GM04504 (cell line): ENCODE measurements at places on chromosomes 5 and 9.

GRCh38 chr5:132612846-132613245 is 45.1 kb upstream of the IL13 start:
- no peak for DNase-seq

GRCh38 chr9:126623314-126623666 is 9.6 kb downstream of the LMX1B start:
- no peak for DNase-seq

- DNase-seq = no peak
Observed at GRCh38 chr5:50995285-50995942, 329.0 kb downstream of the PARP8 start.

- no peak for DNase-seq
Observed at GRCh38 chr9:128689820-128690683, 1.0 kb downstream of the SET start.

- DNase-seq = no peak
Observed at GRCh38 chr9:35470894-35471293, 19.0 kb upstream of the RUSC2 start.

DNA sequence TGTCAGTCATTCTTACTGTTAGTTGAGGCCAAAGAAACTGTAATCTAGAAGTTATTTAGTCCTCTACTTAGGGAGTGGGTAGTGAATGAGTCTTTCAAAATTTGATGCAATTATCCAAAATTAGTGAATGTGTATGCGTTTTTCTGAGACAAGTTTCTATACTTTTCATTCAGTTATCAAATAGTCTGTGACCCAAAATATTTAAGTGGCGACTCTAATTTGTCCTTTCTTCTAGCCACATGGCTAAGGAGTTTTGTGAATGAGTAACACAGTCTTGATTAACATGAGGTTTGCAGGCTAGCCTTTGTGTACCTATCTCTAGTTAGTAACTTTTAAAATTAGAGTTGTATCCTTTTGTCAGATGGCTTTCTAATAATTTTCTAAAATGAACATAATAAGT is 45.6 kb downstream of the COMMD10 start:
- no peak for DNase-seq

DNA sequence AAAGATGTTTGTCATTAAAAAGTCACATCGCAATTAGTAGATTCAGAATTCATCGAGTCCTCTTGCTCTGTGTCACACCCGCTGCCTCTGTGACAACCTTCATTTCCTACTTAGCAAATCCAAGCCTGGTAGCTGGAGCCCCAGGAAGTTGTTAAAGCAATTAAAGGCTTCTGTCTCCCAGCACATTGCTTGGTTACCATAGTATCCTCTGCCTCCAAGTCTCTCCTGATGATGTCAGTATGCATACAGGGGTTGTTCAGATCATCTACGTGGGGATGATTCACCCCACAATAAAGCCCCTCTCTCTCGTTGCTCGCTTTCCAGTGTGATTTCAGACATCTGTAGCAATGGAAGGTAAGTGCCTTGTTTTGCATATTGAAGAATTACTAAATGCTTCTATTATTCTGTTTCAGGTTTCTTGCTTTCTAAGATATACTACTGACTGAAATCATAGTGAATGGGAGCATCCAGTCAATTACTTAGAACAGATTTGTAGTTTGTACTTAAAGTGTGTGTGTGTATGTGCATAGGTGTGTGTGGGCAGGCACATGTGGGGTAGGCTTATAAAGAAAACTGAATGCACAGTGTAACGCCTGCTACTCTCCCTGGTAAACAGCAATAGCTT is 52.9 kb downstream of the PAM start:
- DNase-seq = no peak

DNA sequence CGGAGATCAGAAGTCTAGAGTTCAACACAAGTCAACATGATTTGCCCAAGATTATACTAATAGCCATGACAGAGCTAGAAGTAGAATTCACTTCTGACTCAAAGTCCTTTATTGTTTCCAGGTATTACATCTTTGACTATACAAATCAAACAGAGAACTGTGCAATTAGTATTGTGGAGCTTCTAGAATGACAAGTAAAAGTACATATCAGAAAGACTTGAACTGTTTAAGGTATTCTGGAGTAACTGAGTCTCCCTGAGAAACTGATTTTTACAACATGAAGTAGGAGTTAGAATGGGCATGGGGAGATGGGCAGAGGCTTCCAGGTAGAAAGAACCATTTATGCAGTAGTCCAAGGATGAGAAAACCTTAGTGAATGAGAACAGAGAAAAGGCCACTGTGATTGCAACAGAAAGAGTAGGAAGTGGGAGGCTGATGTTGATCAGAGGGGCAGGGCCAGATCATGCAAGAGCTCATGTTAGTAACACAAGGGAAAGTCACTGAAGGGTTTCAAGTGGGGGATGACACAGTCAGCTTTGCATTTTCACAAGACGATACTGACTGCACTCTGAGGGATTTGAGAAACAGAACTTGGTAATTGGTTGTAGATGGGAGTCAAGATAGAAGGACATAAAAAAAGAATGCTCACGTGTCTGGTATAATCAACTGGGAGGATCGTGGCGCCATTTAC is 280.7 kb downstream of the RFX3 start:
- DNase-seq = no peak

- DNase-seq = no peak
Observed at GRCh38 chr9:72006501-72006900, 53.9 kb downstream of the C9orf57 start.

GRCh38 chr9:7461791-7462190 is 337.8 kb downstream of the DMAC1 start:
- no peak for DNase-seq

DNA sequence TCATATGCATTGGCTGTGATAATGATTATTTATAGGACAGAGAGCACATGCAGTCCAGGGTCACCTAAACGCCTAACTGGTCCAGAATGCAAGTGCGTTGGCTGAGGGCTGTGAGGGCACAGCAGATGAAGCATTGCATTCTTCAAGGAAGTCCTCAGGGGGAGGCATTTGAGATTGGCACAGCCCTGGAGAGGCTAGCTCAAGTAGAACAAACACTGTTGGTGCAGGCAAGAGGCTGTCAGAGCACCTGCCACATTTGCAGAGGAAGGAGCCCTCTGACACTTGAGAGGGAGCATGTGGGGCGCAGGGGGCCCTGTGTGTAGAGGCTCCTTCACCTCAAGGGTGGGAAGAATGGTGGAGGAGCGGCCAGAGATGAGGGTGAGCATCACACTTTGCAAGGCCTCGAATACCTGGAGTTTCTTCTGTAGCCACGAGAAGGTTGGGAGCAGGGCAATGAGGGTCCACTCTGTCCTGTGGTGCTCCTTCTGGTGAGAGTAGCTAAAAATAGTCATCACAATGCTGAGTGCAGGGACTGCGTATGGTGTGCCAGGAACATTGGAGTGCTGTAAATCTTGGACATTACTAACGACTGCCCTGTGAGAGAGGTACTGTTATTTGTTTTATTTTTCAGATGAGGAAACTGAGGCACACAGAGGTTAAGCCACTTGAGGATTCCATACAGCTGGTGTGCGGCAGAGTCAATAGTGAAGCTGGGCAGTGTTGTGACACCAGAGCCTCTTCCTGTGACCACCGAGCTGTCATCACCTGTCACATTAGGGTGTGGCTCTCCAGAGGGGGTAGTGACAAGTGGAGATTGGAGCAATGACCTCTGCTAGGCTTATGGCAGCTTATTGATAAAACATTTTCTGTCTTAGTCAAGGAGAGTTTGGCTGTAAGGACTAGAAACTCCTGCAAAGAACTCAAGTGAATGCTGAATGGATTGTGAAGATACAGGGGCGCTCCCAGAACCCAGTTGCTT is 100.2 kb downstream of the PIP5K1B start:
- DNase-seq = no peak

DNA sequence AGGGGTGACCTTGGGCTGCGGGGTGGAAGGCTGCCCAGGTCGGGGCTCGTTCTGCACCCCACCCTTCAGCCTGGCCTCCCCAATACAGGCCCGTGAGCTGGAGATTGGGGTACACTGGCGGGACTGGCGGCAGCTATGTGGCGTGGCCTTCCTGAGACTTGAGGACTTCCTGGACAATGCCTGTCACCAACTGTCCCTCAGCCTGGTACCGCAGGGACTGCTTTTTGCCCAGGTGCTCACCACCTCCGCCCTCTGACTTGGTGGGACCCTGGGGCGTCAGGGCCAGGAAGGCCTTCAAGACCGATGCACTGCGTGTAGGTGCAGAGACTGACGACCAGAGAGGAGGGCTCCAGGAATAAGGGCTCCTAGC is 10.5 kb downstream of the ZDHHC12 start:
- no peak for DNase-seq

DNA sequence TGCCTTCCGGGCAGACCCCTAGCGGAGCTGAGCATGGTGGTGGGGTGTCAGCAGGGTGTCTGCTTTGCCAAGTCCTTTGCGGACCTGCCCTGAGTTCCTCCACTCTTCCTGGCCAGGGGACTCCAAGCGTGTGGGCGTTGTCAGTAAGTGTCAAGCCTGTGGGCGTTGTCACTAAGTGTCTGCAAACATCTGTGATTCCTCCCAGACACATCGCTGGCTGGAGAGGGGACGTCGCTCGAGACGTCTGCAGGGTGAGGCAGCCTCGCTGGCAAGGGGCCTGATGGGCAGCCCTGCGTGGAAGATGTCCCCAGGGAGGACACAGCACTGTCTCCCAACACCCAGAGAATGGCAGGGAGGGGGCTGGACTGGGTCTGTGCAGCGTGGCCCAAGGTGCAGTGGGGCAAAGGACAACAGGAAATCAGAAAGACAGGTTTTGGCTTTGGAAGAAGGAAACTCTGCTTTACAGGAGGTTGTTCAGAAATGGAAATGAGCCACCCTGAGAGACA is 28.8 kb downstream of the ADAMTSL2 start:
- no peak for DNase-seq

GRCh38 chr9:116837018-116837989 is 150.2 kb downstream of the TRIM32 start:
- DNase-seq = no peak

DNA sequence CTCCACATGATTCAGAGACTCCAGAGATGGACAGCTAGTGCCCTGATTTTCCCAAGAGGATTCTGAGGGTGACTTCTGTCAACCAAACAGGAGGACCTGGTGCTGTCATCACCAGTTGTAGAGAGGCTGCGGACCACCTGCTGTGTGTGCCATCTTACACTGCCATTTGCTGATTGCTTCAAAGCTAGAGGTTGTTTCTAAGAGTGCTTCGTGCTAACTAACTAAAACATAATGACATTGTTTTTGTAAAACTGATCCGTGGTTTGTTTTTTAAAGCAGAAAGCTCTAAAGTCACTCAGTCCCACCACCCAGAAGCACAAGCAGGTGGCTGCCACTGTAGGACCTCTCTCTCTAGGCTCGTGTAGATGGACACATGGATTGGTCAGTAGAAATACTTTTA is 12.2 kb downstream of the TENT4A start:
- no peak for DNase-seq

GRCh38 chr5:54579591-54580295 is 62.2 kb downstream of the SNX18 start:
- no peak for DNase-seq

DNA sequence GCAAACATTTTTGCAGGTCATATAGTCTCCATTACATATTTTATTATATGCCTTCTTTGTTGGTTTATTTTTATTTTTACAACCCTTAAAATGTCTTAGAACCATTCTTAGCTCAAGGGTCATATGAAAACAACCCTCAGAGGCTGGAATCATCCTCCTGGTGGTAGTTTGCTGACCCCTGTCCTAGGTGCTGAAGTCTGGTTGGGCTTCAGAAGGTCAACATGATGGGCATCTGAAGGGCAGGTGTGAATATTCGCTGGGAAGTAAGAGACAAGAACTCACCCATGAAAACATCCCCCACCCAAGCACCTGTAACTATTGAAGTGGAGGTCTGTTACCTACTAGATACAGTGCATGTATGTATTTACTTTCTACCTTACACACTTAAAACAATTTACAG is 75.4 kb downstream of the OSMR start:
- no peak for DNase-seq

DNA sequence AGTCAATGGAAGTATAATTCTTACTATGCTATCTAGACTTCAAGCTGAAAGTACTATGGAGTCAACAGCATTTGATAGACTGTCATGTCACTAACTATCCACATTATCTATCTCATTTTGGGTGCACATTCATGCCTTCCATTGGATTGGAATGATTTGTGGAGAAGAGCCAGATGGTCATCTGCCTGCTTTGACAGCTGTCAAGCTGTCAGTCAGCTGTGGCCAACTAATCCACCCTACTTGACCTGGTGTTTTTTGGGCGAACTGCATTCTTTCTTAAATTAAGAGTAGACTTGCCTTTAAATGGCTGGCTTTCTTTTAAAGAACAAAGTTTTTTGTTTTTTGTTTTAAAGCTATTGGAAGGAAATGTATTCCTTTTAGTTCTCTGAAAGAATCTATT is 151.5 kb downstream of the DCP2 start:
- no peak for DNase-seq

DNA sequence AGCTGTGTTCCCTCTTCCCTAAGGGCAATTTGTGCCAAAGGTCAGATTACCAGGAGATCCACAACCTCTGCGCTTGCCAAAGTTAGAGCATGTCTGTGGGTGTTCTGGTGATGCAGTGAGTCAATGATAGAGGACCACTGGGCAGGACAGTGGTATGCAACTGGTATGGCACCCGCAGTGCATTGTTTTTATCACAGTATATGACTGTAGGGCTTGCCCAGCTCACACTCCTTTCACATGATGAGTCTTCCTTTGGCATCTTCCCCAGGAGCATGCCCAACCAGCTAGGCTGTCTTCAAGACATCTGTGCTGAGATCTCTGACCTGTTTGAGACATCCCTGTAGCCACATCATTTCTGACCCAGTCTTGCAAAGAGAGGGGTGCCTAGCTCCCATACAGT is 1650.0 kb upstream of the CDH6 start:
- no peak for DNase-seq

DNA sequence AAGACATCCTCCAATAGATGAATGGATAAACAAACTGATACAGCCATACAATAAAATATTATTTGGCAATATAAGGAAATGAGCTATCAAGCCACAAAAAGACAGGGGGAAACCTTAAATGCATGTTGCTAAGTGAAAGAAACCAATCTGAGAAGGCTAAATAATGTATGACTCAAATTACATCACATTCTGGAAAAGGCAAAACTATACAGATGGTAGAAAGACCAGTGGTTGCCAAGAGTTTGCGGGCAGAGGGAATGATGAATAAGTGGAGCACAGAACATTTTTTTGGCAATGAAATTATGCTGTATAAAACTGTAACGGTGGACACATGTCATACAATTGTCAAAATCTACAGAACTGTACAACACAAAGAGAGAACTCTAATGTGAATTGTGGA is 63.3 kb downstream of the CSF2 start:
- peak; percentile 62 for DNase-seq

DNA sequence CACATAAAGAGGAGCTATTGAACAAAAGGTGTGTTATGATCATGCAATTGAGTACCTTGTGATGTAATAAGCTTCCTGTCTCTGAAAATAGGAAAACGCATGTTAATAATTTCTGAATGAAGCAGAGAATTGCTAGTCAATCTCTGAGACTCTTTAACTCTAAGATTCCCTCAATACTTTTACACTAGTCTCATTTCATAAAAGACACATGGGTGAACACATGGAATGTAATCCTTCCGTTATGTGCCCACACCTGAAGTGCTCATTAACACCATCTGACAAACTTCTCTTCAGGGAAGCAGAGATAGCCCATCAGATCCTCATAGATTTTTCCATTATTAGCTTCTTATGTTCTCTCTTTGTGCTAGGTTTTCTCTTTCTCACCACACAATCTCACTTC is 182.4 kb downstream of the TLR4 start:
- no peak for DNase-seq
